A549 treated with Hydrocortisone at 1 μM for 4 hours (cell line): ENCODE measurements at places on chromosomes 1 and 21. TPM values are rescaled to one million over a fixed set of nuclear protein-coding genes. Genes with fewer than 3 reads are reported as not detected.

The OR2L8 gene
- not detected in 5 replicates for total RNA-seq

The CSF3R gene
- total RNA-seq: not detected in 5 replicates

The MXRA8 gene
- 0.12 to 0.25 TPM (median 0.16 TPM) in 5 replicates for total RNA-seq

The BMP8A gene
- 0.15 to 0.25 TPM (median 0.18 TPM) in 4 of 5 replicates, not detected in the other for total RNA-seq
